ENCODE measurements at places on chromosomes 4 and X.

GRCh38 chrX:13473442-13474163 is 95.8 kb upstream of the EGFL6 start:
- DNase-seq, result peak; percentile 14

DNA sequence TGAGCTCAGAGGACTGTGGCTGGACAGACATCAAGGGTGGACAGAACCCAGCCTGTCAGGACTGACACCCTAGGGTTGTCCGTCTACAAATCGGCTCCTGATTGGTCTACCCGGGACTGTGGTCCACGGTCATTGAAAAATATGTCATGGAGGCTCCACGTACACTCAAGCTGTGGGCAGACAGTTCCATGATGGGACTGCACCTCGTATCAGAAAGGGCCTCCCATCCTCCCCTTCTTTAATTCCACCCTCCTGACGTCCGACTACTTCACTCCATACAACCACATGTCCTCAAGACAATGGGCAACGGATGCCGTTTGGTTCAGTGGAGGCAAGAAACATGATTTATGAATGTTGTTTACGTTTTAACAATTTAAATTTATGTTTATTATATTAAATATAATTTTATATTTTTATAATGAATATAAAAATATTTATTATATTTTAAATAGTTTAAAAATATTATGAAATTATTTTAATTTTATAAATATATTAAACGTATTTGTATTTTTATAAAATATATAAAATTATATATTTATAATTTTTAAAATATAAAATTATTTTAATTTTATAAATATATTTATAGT is 58.0 kb upstream of the SHOX start:
- no peak for DNase-seq

DNA sequence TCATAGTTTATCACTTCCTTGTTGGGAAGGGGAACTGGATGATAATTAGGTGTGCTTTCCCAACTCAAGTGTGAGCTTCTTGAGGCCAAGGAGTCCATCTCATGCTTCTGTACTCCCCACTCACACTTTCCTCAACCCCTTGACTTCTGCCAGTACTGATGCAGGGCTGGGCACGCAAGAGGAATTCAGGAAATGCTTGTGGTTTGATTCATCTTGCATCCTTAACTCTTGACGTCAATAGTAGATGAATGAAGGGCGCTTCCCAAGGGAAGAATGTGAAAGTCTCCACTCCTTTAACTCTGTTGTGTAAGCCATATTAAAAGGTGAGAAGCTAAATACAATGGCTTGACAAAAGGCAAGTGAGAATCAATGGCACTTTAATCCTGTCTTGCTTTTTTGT is 101.8 kb downstream of the AGTR2 start:
- no peak for DNase-seq

GRCh38 chr4:133189147-133189517 is 40.0 kb downstream of the PCDH10 start:
- DNase-seq, result no peak

- no peak for DNase-seq
These were observed 275.6 kb downstream of the SMARCA1 start for GRCh38 chrX:129247642-129248041.

GRCh38 chr4:42327323-42327722 is 70.0 kb upstream of the SHISA3 start:
- no peak for DNase-seq

DNA sequence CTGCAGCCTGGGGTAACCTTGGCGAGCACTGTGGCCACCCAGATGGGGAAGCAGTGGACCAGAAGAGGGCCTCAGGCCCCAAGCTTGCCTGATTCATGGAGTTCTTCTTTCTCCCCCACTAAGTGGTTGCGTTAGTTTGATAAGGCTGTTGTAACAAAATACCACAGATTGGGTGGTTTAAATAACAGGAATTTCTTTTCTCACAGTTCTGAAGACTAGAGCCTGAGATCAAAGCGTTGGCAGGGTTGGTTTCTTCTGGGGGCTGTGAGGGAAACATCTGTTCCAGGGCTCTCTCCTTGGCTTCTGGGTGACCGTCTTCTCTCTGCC is 105.7 kb upstream of the GATB start:
- no peak for DNase-seq

DNA sequence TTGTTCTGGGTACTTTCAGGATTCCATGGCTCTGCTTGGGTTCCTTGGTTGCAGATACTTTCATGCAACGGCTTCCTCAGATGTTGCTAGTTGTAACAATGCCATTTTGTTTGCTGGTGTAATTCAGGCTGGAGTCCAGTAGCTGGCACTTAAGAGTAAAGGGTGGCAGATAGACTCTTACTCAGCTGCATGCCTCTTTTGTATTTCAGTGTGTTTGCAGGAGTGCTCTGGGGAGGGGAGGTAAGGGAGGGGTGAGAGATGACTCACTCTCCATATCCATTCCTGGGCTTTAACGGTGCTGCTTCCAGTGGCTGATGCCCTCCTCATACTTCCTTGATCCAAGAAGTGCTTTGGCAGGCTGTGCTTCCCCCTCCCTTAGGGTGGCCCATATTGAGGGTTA is 155.2 kb downstream of the ZNF330 start:
- DNase-seq, result no peak

GRCh38 chr4:159017323-159018026 is 85.4 kb upstream of the RAPGEF2 start:
- DNase-seq, result no peak

DNA sequence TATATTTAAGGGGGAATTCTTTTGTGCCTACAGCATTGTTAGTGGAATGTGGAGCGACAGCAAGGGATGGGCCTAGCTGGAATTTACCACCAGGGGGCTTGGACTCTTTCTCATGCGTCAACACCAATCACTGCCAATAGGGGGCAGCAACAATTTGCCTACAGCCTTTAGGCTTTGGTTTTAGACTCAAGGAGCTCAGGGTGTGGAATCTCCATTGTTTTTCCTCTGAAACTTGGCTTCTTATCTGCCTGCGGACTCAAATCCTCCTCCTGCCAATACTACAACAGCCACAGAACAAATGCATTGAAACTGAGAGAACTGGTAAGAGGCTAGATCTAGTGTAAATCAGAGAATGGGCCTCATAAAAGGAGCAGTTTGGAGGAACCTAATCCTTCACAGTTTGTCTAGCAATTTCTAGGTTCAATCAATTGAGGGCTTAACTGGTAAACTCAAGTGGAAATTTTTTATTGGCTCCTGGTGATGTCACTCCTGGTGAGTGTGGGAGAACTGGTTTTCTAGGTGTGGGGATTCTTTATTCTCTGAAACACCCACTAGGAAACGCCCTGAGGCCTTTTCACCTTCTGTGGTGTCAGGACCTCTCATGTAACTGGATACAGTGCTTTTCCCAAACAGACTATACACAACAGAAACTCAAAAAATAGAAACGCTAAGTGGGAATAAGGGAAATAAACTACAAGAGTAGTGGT is 27.9 kb upstream of the TMSB4X start:
- DNase-seq, result peak; percentile 80

- DNase-seq, result no peak
These were observed 74.9 kb downstream of the NYX start for GRCh38 chrX:41522081-41522480.

GRCh38 chr4:128770807-128771206 is 38.7 kb upstream of the JADE1 start:
- DNase-seq, result no peak

DNA sequence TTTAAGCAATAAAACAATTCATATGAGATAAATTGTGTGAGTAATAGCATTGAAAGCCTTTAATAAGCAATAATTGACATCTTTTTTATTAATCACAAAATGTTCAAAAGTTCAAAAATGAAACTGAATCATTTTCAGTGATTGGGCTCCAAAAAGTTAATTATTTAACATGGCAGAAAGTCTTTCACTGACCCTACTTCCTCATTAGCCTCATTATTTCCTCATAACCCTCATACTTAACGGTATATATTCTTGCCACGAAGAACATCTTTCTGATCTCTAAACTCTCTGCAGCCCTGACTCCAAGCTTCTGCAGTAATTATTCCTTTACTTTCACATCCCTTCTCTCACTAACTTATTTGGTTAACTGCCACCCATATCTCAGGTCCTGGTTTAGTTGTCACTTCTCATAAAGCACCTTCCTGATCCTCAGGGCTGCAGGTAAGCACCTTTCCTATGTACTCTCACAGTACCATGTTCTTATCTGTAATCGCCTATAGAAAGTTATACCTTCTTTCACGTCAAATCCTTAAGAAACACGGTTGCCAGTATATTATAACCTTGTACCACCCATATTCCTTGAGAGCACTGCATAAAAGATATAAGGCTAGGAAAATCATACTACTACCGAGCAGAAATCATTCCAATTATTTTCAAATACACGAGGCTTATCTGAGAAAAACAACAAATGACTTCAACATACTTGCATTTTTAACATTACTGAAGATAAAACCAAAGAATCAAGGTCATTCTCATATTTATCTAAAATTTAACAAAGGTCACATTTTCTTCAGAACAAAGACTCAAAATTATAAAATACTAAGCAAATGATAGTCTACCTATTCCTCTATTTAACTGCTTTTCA is 72.2 kb downstream of the PPP3CA start:
- DNase-seq, result no peak
